NCI-H2029 (cell line): ENCODE measurements at places on chromosomes 5 and 9.

GRCh38 chr5:14171046-14171445 lies 27.9 kb downstream of the TRIO start:
- DNase-seq, result no peak

DNA sequence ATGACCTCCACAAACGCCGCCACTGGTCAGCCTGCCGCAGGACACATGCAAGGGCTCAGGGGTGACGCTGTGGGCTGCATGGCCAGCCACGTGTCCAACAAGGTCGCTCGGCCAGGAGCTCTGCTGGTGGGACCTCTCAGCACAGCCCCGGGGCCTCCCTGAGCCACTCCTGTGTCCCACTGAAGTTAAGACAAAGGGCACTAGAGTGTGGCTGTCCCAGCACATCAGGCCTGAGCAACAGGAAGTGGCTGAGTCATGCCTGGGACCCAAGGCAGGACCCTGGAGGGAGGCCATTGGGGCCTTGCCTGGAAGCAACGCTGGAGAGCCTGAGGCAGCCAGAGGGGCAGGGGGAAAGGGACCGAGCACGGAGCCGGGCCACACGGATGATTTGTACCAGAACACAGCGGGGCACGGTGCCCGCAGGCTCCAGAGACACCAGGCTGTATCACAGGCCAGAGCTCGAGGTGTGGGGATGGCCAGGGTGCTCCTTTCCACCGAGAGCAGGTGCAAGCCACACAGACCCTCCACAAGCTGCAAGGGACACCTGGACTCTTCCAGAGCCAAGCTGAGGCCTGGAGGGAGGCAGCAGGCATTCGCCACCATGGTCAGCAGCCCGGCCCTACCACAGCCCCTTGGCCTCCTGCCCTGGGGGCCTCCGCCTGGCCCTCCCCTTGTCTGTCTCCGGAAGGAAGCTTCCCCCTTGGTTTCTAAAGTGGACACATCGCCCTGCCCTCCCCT lies 6.5 kb upstream of the TMEM210 start:
- no peak for DNase-seq

DNA sequence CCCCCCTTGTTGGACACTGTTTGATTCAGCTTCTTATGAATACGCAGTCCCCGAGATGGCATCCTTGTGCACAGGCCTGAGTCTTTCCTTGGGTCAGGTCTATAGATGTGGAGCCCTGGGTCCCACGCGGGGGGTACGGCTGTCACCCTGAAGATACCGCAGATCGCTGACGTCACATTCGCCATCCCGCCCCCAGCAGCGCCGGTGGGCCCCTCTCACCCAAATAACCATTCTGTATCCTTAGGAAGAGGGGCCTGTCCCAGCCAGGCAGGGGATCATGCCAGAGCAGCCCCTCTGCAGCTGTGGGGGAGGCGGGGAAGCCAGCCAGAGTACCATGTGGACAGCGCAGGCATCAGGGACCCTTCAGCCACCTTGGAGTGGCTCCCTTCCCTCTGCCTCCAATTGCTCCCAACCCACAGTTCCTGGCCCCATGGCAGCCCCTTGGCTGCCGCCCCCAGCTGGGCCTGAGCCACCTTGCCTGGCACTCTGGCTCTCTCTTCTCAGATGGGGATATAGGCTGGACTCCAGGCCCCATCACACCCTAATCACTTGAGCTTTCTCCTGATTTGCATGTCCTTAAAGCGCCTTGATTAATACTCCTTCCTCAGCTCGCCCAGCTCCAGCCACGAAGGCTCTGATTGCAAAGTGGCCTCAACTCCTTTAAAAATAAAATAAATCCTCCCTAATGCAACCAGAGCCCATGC lies 189.8 kb downstream of the C9orf50 start:
- no peak for DNase-seq

DNA sequence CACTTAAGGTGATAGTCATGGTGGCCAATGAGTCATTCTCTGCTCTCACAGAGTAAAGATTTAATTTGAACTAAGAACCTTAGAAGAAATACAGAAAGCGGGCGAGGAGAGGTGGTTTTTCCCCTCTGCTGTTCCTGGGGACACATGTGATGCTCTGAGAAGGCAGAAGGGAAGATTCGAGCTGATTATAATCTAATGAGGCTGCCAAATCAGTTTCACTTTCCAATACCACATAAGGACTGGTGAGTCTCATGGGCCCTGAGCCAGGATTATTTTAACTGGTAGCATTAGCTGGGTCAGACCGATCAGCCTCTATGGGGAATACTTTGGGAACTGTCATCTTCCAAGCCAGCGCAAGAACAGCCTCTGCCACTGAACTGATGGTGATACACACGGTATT lies 116.5 kb downstream of the SLC1A3 start:
- no peak for DNase-seq

DNA sequence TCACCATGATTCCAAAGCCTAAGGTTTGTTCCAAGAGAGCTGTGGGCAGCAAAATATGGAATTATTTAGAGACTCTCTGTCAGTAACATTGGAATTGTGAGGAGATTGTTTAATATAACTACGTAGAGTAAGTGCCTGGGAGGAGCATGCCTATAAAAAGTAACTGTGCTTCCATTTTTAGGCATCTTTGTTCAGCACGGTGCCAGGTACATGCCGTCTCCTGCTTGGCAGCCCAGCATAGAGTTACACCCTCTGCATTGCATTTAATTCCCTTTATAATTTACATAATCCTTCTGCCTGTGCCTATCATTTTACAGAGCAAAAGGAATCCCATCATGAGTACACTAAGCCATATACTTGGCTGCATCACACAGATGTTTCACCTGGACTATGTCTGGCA lies 32.1 kb upstream of the ALDH1A1 start:
- no peak for DNase-seq

DNA sequence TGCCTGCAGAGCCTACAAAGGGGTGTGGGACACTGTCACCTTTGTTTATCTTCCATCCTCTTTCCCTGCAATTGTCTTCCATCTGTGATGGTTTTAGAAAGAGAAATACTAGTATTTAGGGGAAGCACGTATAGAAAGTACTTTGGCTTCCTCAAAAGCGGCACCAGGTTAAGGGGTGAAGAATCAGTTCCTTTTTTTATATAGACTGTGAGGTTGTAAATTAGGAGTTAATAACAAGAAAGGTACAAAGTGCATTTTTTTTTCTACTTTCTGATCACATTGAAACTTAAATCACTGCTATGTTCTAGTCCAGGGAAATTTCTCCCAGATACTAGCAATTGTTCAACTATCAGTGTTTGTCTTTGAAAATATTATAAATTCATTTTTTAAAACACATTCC lies 219.3 kb downstream of the CEMIP2 start:
- no peak for DNase-seq
